ENCODE measurements at places on chromosomes 1 and 21.

DNA sequence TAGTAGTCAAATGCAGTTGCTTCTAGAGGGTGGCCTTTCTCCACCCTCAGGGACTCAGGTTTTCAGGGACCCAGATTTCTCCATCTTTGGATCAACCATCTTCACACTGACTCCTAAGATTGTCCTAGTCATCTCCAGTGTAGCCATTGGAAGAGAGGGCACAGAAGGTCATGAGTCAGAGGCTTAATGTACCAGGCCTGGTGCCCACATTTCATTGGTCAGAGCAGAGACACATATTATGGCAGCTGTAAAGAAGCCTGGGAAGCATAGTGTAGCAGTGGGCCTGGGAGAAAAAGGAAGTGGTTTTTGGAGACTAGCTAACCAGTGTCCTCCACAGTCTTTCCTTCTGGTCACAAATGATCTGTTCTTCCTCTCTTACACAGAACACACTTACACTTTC, 122.5 kb downstream of the GIPC2 start:
- DNase-seq: peak; percentile 87

DNA sequence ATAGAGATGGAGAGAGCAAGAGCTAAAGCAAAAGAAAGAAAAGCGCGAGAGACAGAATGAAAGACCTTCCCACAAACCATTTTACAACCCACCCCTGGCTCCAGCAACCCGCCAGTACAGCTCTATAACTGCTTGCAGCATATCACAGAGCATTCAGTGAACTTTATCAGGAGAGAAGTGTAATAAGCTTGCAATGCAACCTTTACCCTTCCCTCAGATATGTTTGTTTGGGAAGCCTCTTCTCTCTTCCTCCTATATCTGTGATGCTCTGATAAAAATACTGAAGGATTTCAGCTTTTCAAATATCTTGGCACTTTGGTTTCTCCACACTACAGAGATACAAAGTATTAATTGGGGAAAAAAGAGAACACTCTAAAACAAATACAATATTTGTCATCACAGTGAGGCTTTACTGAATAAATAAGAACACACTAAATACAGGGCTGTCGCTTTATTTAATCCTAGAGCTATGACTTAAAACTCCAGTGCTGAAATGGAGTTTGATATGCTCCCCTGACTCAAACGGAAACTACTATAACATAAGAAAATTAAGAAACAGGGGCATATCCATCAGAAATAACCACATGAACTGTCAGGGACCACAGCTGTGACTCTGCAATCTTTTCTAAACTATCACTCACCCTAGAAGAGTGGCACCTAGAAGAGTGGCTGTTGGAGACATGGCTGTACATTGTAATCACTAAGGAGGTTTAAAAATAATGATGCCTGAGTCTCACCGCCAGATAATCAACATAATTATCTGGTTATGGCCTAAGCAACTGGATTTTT, 6.7 kb downstream of the CRP start:
- DNase-seq: no peak

- no peak for DNase-seq
Observed at GRCh38 chr1:112723511-112723839, 8.3 kb upstream of the PPM1J start.

GRCh38 chr1:196660852-196661251, 9.0 kb downstream of the CFH start:
- DNase-seq: peak; percentile 31

DNA sequence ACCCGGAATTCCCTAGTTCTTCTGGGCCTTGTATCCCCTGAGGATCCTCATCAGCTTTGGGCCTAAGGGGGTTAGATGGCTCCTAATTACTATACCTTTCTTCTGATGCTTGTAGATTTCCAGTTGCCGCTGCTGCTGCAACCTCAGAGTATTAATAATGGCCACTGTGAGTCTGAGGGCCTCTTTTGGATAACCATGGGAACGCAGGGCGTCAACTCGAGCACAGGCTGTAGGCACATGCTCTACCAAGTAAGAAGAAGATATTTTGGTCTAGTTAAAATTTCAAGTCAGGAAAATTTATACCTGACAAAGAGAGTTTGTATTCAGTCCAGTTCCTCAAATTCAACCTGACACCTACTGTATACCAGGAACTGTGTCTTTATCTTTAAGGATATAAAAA, 28.2 kb downstream of the UROD start:
- DNase-seq: no peak

- no peak for DNase-seq
Observed at GRCh38 chr1:28354121-28354520, 15.4 kb upstream of the PHACTR4 start.

GRCh38 chr1:223641523-223642039, 23.9 kb downstream of the CAPN8 start:
- DNase-seq: no peak

DNA sequence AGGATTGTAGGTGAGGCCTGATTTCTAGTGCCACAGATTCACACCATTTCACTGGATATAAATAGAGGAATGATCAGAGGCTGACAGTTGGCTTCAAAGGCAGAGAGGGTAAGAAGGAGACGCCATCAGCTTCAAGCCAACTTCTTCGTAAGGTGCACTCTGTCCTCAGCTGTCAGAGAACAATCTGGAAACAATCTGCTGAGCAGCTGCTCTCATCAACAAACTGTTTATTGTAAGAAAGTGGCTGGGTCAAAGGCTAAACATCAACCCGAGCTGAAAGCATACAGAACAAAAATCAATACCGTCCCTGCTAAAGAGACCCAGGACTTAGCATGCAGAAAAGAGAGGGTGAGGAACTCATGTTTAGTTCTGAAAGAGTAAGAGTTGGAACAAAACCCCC, 48.2 kb downstream of the HLCS start:
- DNase-seq: no peak

DNA sequence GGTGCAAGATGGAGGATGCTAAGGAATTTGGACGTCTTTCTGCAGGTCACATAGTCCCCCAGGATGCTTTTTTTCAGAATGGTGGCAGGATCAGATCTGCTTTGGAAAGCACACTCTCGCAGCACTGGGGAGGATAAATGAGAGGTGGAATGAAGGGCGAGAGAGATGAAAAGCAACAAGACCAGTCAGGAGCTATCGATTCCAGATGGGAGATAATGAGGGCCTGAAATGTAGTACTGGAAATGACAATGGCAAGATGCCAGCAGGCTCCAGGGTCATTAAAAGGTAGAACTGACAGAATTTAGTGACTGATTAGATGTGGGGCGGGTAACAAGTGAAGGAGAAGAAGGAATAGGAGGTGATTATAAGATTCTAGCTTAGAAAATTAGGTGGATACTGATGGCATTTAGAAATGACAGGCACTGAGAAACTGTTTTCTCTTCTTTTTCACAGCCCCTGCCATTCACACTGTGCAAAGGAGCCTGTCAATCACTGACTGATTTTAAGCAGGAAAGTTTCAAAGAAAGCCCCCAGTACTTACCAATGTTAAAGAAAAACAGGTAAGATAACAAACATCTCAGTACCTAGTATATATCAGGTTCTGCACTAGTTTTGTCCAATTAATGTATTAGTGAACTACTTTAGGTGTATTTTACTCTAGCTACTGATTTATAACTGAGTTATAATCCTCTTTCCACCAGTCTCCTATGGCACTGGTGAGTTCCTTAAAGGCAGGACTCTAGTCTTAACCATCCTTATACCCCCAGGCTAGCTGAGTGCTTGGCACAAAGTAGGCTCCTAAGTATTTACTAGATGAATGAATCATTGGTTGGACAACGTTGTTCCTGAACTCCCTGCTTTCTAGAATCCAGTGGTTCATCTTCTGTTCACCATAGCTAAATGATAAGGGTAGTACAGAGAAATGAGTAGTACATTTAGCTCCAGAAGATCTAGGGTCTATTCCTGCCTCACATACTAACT, 9.2 kb downstream of the PIGM start:
- no peak for DNase-seq

- DNase-seq: no peak
Observed at GRCh38 chr21:26080211-26080610, 90.4 kb downstream of the APP start.

- DNase-seq: no peak
Observed at GRCh38 chr21:29682800-29683199, 257.0 kb downstream of the GRIK1 start.

GRCh38 chr21:33360281-33360680, 35.5 kb downstream of the IFNAR1 start:
- DNase-seq: no peak

- DNase-seq: no peak
Observed at GRCh38 chr1:92934395-92935378, 26.6 kb downstream of the DIPK1A start.

DNA sequence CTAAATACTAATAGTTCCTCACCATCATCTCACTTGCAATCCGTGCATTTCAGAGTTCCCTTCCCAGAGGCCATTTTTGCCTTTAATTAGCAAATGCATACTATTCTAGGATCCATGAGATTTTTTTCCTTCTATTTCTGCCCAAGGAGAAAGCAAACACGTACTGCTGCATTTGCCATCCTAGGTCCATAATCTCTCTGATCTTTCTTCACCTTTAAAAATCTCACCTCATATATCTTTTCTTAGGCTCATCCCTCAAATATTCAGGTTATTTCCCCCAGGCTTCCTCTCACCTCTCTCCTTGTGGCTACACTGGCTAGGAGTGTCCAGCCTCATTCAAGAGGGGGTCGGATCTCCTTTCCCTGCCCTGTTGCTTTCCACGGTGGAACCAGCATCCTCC, 338.6 kb downstream of the SETD4 start:
- no peak for DNase-seq

GRCh38 chr1:19811206-19811851, 3.8 kb downstream of the RNF186 start:
- peak; percentile 33 for DNase-seq

- no peak for DNase-seq
Observed at GRCh38 chr21:42148097-42148496, 70.8 kb upstream of the ABCG1 start.

DNA sequence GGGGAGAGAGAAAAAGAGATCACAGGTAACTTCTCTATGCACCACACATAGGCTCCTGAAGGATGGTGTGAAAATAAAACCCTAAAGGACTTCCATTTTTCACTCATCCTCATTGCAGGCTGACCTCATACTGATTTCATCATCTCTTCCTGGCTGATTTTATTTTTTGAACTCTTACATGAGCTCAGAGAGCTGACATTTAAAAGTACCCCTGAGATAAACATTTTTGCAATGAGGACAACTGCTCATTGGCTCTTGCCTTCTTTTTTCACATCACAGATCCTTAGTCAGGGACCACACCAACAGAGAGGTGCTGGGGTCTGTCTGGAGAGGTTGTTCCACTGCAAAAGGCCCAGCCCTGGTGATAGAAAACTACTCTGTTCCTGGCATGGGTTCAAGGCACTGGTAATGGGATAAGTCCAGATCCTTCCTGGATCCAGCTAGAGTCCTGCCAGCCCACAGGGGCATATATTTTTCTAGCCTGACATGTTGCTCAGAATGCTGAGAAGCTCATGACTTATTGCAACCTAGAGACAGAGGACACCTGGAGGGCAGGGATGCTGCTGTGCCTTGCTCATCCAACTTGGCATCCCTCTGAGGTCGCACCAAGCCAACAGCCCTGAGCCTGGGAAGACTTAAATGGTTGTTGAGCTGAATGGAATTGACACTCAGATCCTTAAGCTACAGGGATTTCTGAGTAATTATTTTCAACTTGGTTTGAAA, 360.0 kb downstream of the HHAT start:
- peak; percentile 57 for DNase-seq

GRCh38 chr1:87330057-87330884, 1.6 kb downstream of the LMO4 start:
- DNase-seq: peak; percentile 56

DNA sequence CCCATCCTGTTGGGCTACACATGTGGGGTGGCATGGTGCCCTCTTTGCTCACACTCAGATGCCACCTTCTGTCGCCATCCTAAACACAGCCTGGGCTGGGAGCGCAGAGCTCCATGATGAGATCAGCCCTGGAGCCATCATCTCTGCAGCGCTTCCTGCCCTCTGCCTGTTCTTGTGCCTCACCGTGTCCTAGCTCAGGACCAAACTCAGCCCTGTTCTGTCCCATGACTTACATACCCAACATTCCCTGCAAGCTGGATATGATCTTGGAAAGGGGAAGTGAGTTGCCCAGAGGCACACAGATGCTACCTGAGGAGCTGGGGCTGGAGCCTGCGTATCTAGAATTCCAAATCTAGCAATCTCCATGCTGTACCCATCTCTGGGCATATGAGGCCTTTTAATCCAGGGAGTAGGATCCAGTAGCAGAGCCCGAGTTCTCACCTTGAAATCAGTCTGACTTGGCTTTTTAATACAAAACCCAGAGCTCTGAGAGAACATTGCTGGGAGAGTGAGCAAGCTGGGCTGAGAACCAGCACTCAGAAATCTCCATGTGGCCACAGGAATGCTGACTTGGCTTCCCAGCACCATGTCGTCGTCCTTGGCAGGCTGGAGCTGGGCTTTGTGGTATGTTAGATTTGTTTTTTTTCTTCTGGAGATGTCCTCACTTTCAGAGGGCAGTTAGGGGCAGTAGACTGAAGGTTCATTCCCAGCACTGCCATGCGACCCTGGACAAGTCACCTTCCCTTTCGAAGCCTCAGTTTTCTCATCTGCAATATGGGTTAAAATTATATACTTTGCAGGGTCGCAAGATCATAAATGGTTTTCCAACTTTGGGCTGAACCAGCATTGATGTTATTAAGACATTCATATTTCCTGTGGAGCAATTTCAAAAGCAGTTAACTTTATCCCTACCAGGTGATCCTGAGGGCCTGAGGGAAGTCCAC, 2.6 kb downstream of the ALPL start:
- no peak for DNase-seq

DNA sequence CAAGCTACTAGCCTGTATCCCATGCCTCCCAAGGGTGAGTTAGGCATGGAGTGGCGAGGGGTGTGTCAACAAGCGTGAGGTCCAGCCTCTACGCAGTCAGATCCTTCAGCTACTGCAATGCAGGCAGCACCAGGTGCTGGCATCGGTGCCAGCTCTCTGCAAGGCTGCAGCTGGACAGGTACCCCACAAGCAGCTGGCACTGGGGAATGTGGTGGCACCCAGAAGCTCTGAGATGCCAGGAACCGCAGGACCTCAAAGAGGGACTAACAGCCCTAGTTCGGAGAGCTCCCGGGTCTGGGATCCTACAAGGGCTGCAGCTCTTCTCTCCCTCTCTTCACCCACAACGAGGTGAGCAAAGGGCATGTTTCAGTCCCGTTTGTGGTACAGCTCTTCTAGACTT, 974.5 kb downstream of the LTN1 start:
- DNase-seq: no peak

DNA sequence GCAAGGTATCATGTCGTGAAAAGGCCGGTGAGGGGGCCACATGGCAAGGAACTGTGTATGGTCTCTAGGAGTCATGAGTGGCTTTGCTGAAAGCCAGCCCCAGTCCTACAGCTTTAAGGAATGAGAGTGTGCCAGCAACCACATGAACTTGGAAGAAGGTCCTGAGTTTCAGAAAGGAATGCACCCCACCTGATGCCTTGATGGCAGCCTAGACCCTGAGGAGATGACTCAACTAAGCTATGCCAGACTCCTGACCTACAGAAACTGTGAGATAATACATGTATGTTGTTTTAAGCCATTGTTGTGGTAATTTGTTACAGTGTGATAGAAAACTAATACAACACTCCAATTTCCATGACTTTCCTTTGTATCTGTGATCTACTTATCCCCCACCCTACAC, 33.5 kb upstream of the AKT3 start:
- DNase-seq: no peak

- no peak for DNase-seq
Observed at GRCh38 chr21:28770867-28771661, 221.6 kb downstream of the LTN1 start.

GRCh38 chr1:171850651-171851350, 9.5 kb downstream of the DNM3 start:
- peak; percentile 31 for DNase-seq

Data from MV-4-11 (cell line).